Thymus (tissue), 14 donors: ENCODE measurements at places on chromosomes 2 and 18.
A peak's percentile ranks its signal among the peaks of the same experiment; 100 is the strongest.

- no peak for DNase-seq
Measured at GRCh38 chr2:206799083-206799482, 33.7 kb downstream of the FASTKD2 start.

DNA sequence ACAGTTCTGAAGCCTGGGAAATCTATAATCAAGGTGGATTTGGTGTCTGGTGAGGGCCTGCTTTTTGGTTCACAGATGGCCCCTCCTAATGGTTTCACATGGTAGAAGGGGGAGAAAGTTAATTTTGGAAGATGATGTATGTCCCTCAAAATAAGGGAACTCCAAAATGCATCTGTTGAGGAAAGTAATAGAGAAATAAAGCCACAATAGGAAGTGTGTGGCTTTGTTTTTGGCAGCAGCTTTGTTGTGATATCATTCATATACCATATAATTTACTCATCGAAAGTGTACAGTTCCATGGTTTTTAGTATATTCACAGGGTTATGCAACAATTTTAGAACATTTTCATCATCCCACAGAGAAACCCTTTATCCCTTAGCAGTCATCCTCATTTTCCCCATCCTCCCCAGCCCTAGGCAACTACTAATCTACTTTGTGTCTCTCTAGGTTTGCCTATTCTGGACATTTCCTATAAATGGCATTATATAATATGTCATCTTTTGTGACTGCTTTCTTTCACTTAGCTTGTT lies 274.0 kb upstream of the FAM98A start:
- no peak for DNase-seq

DNA sequence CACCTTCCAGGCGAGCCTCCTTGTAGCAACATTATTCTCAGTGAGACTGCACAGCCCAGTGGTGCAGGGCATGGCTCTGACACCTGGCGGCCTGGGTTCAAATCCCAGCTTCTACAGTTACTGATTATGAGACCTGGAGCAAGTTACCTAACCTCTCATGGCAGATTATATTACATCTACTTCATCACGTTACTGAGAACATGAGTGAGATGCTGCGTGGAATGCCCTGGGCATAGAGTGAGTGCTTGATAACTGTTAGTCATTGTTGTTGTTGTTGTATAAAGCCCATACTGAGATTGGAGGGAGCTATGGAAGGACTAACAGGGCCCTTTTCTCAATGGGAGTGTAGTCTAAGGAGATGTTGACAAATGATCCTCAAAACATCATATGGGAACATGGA lies 18.7 kb downstream of the PLCD4 start:
- no peak for DNase-seq

GRCh38 chr2:182436252-182436651 lies 9.4 kb upstream of the PDE1A start:
- DNase-seq = no peak

DNA sequence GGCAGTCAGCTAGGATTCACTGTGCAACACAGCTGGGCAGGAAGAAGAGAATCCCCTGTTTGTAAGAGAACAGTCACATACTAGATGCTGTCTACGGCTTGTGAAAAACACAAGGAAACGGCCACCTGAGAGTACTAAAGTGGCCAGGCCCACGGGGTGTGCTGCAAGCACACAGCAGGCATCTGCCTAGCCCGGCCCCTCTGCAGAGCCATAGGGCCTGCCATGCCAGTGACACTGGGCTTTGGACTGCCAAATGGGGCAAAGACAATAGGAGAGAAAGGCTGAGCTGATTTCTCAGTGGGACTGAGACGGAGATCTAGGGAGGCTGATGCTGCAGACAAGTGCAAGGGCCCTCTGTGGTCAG lies 10.3 kb downstream of the TUBB6 start:
- no peak for DNase-seq

DNA sequence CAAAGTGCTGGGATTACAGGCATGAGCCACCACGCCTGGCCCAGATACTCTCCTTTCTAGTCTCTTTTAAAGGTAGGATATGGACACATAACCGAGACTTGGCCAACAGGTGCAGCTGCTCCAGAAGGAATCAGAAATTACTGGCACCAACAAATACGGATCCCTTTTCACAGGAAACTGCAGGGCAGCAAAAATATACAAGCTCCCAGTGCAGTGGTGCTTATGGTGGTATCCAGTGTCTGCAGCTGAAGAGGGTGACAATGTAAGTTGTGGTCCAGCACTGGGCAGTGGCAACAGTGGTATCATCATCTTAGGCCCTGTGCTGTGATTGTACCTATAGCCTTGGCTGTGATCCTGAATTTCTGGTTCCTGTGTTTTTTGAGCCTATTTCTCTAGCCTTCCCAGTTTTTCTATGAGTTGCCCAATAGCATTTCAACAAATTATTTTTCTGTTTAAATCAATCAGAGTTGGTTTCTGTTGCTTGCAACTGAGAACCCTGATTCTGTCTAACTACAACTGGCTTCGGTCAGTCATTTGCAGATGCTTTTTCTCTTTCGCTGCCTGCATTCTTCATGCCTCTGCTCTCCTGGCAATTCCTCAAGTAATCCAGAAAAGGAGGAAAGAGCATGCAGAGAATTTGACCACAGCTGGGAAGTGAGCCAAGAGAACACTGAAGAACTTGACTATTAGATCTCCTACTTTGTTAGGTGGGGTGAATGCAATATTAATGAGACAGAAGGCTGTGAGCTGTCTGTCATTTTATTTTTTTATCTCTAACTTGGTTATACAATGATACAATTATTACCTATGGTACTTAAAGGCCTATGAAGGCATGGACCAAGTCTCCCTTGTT lies 30.8 kb upstream of the EML4 start:
- DNase-seq = no peak

DNA sequence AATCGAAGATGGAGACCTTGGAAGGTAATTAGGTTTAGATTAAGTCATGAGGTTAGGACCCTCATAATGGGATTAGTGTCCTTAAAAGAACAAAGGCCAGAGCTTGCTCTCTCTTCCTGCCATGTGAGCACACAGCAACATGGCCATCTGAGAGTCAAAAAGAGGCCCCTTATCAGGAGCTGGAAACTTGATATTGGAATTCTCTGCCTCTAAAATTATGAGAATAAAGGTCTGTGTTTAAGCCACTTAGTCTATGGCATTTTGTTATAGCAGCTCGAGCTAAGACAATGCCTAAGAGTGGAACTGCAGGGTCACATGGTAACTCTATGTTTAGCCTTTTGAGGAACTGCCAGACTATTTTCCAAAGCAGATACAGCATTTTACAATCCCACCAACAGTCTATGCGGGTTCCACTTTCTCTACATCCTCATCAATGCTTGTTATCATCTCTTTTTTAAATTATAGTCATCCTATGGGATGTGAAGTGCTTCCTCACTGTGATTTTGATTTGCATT lies 42.4 kb downstream of the THADA start:
- no peak for DNase-seq

GRCh38 chr18:12409469-12409868 lies 1.7 kb downstream of the PRELID3A start:
- no peak for DNase-seq

GRCh38 chr2:222261504-222261903 lies 37.3 kb downstream of the PAX3 start:
- DNase-seq = no peak

GRCh38 chr2:209463226-209463625 lies 39.4 kb downstream of the MAP2 start:
- DNase-seq = no peak

GRCh38 chr2:225429717-225430116 lies 30.2 kb downstream of the NYAP2 start:
- no peak for DNase-seq

DNA sequence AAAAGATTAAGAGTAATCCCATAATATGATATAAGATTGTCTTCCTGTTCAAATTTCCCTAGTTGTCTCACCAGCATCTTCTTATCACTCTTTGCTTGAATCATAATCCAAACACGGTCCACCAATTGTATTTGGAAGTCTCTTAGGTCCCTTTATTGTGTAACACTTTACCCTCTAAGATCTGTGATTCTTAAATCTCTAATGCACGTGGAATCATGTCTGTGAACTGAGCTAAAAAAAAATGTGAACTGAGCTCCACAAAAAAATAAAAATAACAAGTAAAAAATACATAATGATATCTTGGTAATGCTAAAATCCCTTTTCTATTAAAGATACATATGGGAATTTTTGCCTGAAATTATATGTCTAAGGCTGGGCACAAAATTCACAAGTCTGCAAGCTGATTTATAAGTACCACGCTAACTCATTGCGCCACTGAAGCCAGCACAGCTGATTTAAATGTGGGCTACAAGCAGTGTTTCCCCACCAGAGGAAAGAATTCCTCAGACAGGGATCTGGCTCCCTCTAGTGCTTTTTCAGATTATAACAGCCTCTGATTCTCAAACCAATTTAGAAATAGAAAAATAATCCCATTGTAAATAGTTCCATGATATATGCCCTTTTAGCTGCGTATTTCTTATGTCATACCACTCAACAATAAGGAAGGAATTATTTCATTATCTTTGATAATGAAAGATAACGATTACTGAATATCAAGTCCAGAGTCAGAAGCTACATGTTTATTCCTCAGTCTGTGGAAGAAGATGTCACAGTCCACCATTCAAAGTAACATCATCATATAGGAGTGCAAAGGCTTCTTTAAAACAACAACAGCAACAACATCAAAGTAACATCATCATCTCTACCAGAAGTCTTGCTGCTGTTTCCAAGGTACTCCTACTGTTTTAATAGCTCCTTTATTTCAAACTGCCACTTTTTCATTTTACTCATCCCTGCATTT lies 22.9 kb downstream of the RBM43 start:
- DNase-seq = peak; percentile 36

- DNase-seq = no peak
Measured at GRCh38 chr2:102523651-102524050, 50.6 kb downstream of the SLC9A4 start.

DNA sequence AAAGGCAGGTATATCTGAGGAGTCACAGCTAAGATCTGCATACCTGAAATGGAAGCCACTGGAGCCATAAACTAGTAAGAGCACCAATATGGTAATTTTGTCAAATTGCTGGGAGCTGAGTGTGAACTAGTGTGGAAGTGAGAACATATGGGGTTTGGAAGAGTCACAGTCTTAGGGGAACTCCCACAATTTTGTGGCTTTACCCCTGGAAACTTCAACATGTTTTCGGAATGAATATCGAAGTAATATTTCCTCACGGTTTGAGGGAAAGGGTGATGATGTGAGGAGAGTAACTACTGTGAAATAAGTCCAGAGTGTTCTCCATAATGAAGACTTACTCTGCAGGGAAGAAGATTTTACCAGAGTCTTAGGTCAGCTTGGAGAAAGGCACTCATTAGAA lies 565.9 kb downstream of the RIT2 start:
- DNase-seq = no peak

DNA sequence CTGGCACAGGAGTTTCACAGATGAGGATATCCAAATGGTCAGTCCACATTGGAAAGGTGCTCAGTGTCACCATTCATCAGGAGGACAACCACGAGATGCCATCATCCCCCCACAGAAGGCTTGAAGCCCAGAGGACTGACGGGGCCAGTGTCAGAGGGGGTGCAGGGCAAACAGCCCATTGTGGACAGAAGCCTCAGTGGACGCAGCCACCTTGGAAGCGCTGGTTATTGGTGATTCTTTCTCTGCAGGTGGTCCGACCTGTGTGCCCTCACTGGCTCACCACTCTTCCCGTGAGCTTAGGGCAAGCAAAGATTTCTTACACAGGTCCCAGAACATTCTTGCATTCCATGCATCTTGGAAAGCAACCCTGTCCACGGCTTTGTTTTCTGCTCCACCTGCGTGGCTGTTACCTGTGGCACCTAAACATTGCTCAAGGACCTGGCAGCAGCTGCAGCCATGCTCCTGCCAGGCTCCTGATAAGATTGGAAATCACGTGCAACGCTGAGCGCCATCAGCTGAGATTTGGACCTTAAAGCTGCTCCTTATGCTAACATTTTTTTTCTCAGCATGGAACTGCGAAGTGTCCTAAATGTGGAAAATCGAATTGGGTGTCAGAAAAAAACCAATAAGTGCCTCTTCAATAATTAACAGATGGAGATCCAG lies 110.9 kb upstream of the CTDP1 start:
- no peak for DNase-seq

GRCh38 chr2:201880993-201881611 lies 74.8 kb downstream of the CDK15 start:
- DNase-seq = no peak

DNA sequence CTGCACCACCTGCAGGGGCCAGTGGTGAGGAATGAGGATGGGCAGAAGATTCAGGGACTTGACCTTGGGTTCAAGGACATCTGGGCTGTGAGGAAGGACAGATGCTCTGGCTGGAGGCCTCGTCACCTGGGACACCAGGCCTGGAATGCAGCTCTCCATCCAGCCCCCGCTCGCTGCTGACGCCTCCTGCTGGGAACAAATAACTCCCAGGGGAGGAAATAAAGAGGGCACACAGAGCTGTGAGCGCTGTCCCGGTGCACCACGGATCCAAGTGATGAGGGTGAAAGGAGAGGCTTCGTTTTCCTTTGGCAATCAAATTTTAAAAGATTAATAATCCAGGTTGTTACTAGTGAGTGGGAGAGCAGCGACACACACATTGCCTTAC lies 368.0 kb upstream of the MYT1L start:
- no peak for DNase-seq

GRCh38 chr2:43074592-43075053 lies 151.8 kb downstream of the ZFP36L2 start:
- DNase-seq = no peak

- no peak for DNase-seq
Measured at GRCh38 chr2:145356056-145356455, 836.1 kb upstream of the ZEB2 start.

- no peak for DNase-seq
Measured at GRCh38 chr2:38636069-38636468, 29.8 kb upstream of the GALM start.

- DNase-seq = no peak
Measured at GRCh38 chr2:163802284-163802683, 66.5 kb upstream of the FIGN start.

DNA sequence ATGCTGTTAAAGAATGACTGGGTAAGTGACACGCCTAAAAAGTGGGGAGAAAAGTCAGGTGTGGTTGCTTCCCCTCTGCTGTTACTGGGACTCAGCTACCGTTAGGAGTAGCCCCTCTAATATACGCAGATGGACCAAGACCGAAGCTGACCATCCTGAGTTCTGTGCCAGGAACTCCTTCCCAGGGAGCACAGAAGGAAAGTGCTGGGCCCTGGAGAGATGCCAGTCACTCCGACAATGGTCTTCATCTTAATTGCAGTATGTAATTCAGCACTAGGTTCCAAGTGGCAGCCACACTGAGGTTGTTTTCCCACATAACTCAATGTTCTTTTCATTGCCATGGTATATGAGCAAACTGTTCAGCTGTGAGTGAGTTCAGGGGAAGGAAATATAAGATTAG lies 19.6 kb upstream of the TMEM200C start:
- DNase-seq = no peak

DNA sequence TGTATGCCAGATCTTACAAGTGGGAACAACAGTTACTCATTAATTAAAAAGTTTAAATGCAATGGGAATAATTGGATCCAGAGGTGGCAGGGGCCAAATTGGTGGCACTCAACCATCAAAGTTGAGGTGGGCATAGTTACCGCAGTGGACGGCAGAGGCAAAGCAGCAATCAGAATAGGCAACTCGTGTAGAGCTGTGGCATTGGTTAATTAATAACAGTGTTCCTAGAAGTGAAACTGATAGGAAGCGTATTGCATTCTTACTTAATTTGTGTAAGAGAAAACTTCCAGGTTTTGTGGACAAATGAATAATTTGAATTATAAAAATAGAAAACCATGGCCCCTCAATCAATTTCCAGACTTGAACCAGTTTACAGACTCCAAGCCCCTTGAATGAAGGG lies 1068.2 kb upstream of the ACVR2A start:
- no peak for DNase-seq
